Breast epithelium (tissue), 4 donors: ENCODE measurements at places on chromosomes 4 and X. TPM values are rescaled to one million over a fixed set of nuclear protein-coding genes. Genes with fewer than 3 reads are reported as not detected.
A peak's percentile ranks its signal among the peaks of the same experiment; 100 is the strongest.

Gene SH3BP2
- 59.3 TPM for total RNA-seq

Gene RTL3
- 1.6 TPM for total RNA-seq

Gene MAP7D2
- total RNA-seq, result 0.48 TPM

Gene GAB1
- total RNA-seq, result 67.5 TPM

Gene IBSP
- total RNA-seq, result not detected

Gene MAP7D3
- 48.5 TPM for total RNA-seq

Gene TENM3
- 30.6 TPM for total RNA-seq

Gene USP26
- not detected for total RNA-seq

Gene FRG2
- total RNA-seq, result not detected

DNA sequence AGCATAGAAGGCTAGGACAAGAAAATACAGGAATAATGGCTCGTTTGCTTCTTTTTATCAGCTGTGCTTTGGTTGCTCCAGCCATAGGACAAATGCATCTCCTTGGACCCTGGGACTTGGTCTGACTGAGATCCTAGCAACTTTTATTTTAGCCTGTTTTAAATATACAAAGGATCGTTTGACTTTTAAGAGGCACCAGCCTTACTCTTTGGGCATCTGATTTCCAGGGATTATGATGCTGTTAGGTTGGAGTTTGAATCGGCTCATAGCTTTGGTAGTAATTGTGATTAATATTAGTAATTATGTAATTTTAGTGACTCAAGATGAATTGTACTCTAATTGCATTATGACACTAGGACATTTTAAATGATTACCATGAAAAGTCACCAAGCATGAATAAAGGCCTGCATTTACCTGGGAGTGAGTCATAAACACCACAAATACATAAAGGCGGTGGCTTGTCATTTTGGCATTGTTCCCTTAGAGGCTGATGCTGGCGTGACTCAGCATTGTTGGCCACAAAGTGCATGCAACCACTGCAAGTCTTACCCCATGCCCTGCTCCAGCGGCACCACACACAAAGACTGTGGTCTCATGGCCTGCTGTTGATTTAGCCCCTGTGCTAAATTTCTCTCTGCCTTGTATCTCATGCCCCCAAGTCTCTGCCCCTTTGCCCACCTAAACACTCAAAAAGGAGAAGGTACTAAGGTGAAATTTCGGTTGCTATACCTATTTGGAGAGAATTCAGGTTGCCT is 12.4 kb downstream of the GPAT3 start:
- DNase-seq, result peak; percentile 68

- DNase-seq, result no peak
These were observed 22.9 kb upstream of the CLGN start for GRCh38 chr4:140450352-140450751.

- DNase-seq, result no peak
These were observed 505.7 kb downstream of the ZNF674 start for GRCh38 chrX:46039526-46039925.

- no peak for DNase-seq
These were observed 172.4 kb downstream of the TLL1 start for GRCh38 chr4:166045457-166045856.

GRCh38 chr4:5889002-5889696 is 3.7 kb downstream of the CRMP1 start:
- no peak for DNase-seq

DNA sequence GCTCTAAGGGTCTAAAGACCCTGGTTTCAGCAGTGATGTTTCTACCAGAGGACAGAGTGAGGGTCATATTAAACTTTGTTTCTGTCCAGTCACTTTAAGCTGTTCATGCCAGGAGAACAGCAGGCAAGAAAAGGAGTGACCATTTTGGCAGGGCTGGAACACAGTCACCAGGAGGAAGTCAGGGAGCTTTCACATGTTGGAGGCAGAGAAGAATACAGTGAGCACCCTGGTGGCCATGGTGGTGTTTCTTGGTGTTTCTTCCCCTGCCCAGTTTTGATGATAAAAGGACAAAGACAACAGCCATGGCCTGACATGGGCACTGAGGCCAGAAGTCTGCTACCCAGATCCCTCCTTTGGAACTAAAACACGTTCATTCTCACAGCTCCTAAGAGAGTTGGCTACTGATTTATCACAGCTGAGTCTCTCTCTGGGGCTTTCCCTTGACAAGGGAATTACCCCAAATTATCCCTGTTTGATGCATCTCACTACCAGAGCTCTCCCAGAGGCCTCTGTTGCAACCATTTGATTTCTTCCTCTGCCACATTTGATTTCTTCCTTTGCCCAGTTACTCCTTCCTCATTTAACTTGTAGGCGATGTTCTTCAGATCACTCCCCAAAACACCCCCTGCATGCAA is 106.4 kb upstream of the NWD2 start:
- no peak for DNase-seq

DNA sequence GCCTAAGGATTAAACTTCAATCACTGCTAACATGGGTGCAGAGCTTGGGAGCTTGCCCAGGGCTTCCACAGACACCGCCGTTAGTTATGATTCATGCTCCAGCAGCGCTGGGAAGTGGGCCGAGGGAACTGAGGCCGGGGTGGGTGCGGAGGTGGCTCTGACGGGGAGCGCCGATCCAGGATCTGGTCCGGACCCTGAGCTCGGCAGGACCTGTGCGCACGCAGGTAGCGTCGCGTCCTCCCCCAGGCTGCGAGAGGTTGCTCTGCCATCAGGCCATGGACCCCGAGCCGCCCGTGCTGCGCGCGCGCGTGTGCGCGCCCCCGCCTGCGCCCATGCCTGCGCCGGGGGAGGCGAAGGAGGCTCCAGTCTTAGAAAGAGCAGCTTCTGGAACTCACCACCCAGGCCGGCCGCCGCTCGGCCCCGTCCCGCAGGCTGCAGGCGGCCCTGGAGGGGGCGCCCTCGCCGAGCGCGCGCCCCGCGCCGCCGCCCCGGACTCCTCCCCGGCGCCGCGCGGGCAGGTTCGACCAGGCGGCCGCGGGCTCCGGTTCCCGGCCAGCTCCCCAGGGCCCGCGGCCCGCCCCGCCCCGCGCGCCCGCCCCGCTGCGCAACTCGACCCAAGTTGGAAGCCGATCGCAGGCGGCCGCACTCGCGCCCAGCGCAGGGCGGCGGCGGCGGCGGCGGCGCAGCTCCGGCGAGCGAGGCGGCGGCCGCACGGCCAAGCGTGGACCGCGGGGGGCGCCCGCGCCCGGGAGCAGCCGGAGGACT is 732 bp upstream of the ADRA2C start:
- DNase-seq, result no peak

DNA sequence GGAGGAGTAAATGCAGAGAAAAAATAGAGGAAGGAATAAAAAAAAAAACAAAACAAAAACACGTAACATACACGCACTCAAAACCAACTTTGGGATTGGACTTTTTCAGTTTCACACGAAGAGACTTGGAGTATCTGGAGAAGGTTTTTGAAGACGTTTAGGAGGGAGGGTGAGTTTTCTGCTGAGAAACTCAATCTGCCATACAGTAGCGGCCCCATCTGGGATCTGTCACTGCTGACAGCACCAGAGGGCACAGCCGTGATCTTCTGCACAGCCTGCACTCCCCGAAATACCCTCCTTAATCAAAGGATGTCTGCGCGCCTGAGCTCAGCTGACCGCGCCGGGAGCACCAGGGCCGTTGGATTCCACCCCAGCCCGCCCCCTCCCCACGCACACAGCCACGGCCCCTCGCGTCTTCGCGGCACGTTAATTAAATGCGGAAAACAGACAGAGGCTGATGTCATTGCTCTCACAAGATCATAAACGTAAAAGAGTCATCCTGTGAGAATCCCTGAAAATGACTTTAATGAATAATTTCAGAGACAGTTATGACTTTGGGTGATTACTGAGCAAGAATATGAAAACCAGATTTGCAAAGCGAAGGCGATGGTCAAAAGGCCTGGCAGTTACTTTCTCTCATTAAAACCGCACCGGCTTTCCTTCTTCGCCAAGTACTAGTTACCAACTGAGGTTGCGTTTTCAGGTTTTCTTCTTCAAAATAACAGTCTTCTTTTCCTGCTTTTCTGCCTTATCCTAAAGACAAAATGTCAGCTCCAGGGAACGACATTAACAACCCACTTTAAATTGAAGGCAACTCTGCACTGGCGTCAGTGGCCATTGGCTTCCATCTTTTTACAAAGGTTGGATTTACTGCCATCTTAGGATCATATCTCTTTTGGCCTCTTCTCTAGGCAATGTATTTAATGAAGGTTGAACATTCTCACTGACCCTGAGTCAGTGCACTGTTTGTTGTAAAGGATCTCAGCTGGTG is 10.6 kb downstream of the HAND2 start:
- no peak for DNase-seq

DNA sequence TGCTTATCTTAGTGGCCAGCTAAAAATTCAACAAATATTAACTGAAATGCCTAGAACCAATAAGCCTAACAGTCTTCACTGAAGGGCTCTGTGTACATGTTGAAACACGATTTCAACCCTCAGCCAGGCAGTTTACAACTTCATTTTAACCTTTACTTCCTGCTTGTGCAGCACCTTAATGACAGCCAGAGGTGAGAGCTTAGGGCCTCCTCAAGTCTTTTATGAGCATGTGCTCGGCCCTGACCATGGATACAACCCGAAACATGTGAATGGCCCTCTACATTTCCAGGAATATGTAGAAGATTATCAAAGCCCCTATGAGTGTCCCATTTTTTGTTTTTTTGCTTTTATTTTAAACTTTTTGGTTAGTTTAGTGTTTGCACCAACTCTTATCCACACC is 88.3 kb downstream of the MSN start:
- DNase-seq, result no peak

GRCh38 chr4:86594559-86595425 is 677 bp downstream of the PTPN13 start:
- no peak for DNase-seq

GRCh38 chr4:47551682-47552081 is 66.6 kb downstream of the ATP10D start:
- no peak for DNase-seq

- DNase-seq, result no peak
These were observed 146.2 kb upstream of the NDST4 start for GRCh38 chr4:115259642-115260041.

- no peak for DNase-seq
These were observed 345.7 kb upstream of the FAT1 start for GRCh38 chr4:187069398-187069797.

DNA sequence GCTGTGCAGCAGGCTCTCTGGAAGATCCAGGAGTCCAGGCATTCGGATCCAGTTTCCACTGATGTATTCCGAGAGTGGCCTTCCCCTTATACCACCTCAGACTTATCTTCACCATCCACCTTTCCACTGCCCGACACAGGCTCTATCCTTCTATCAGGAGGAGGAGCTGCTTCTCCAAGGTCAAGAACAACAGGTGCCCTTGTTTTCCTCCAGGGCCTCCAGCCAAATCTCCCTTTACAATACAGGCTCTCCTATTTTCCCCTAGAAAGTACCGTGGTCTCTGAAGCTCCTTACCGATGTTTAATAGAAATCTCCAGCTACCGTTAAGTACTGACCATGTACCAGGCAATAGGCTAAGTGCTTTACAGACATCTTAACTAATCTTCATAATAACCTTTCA is 61.3 kb downstream of the AFAP1 start:
- no peak for DNase-seq

- DNase-seq, result no peak
These were observed 8.7 kb upstream of the CDS1 start for GRCh38 chr4:84574069-84574720.

GRCh38 chr4:75948822-75949444 is 8.1 kb upstream of the NAAA start:
- no peak for DNase-seq

DNA sequence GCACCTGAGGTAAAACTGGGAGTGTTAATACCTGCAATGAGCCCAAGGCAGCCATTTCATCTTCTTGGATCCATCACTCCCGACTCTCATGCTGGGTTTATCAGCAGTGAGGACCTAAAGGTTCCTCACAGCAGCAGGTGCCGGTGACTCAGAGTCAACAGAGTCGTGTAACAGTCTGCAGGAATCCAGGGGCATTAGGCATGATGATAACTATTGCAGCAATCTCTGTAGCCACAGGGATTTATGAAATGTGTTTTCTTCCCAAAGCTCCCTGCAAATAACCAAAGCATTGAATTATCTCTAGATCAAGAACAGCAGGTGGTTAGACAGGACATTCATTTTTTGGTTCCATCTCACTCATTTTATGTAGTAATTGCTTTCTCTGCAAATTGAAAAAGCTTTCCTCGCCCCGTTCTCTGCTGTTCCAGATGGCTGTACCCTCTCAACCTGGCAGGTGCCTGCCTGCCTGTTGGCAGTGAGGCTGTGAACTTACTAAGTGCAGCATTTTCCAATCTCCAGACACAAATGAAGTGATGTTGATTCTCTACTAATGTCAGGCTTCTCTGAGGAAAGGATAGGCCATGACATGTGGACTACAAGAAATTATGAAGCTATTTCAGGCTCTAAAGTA is 48.1 kb upstream of the TSPAN7 start:
- DNase-seq, result no peak

DNA sequence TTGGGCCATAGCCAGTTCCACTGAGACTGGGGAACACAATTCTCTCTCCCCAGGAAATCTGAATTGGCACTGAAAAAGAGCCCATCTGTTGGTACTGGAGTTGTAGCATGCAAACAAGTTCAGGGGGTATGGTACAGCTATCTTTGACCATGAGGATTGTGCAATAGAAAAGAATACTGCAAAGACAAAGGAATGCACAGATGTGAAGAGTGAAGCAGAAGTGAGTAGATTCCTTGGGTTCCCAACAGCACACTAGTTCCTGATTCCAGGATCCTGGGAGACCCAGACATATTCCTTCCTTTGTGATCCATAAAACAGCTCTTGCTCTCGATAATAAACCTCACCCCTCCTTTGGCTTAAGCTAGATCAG is 43.3 kb upstream of the CTAG2 start:
- DNase-seq, result no peak

- no peak for DNase-seq
These were observed 479.2 kb downstream of the GBA3 start for GRCh38 chr4:23171976-23172375.

DNA sequence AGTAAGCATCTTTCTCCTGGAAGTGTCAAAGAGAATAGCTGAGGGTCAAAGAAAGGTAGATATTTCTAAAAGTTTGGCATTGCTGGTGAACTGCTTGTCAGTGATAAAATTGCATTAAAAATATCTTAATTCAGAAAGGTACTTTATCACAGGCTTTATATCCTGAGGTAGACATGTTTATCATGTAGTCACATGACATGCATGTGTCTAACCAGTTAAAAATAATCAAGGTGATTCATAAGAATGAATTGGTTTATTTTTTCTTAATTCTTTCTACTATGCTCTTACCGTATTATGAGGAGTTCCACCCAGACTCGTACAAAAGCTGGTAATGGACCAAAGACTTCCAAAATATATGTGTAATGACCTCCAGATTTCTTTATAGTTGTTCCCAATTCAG is 6.1 kb downstream of the SLC7A11 start:
- DNase-seq, result no peak

- no peak for DNase-seq
These were observed 228.8 kb upstream of the PGRMC2 start for GRCh38 chr4:128516301-128516969.

DNA sequence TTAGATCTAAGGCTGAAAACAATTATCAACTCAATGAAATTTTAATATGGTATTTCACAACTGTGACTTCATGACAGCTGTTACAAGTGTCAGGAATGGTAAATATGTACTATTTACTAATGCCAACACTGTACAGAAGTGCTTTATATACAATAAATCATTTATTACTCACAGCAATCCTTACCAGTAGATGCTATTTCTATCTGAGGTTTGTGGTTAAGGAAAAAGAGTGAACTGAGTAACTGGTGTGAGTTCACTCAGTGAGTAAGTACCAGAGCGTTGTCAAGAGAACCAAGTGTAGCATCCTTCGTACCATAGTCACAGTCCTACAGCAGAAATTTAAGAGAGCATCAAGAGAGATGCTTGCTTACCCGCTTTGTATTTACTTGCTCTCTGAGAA is 23.3 kb downstream of the MTHFD2L start:
- no peak for DNase-seq

- DNase-seq, result peak; percentile 83
These were observed at the start of gene MED14 for GRCh38 chrX:40735325-40736169. Gene MED14, minus strand, starts transcription at chrX:40735542. Its CDS starts 130 bp downstream, at chrX:40735412.
